ENCODE measurements at places on chromosomes 4 and X.

DNA sequence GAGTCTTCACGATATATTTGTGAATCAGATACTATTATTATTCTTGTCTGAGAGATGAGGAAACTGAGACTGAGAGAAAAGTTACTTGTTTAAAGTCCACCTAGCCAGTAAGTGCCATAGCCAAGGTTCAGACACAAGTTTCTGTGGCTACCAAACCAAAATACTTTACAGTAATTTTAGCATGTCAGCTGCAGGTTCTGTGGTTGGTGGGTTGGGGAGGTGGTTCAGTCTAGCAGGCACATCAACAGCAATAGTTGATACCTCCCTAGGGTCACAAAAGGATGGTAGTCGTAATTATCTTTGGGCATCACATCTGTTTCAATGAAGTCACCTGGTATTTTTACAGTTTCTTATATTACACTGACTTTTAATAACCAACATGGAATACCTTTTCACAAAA, 35.6 kb upstream of the EDA2R start:
- DNase-seq, result no peak

DNA sequence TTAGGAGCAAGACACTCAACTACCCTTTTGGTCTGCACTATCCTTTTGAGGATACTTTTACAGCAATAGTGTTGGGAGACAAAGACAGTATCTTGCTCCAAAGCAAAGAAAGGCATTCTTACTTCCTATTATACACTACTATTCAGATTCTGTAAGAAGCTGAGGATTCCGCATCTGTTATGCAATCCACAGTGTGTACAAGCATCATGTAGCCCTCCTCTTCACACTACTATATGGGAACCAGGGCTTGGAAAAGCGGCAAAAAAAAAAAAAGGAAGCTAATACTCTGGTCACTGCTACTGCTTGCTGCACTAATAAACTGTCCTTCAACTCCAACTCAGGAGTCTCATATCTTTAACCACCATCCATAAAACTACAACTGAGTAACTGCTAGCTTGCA, 59.1 kb downstream of the FBXW7 start:
- no peak for DNase-seq

DNA sequence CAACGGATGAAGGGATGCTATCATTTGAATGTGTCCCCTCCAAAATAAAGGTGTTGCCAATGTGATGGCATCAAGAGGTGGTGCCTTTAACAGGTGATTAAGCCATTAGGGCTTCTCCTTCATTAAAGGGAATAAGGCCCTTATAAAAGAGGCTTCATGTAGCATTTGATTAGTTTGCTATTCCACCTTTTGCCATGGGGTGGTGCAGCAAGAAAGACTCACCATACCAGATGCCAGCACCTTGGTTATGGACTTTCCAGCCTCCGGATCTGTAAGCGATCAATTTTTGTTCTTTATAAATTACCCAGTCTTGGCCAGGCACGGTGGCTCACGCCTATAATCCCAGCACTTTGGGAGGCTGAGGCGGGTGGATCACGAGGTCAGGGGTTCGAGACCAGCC, 7.9 kb upstream of the SLC25A43 start:
- no peak for DNase-seq

DNA sequence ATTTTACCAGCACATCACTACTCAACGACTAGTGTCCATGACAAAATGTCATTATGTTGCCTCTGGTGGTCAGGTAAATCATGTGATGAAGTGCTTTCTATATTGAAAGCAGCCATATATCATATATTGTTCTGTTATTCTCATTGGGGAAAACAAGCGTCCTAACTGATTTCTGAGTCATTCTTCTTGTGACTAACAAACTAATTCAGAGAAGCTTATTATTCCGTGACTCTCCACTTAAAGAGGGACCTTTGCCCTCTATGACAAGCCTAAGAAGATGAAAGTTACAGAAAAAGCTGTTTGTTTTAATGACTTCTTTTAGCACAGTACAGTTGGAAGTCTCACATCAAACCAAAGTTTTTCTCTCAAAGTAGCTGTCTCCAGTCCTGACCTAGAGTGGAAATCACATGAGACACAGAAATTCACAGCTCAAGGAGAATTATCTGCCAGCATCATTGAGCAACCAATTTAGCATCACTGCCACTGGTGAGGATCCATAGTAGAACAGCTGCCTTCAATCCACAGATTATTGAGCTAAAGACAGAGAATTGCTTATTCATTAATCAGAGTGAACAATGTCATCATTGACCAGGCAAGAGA, 36.4 kb downstream of the ASB9 start:
- no peak for DNase-seq

DNA sequence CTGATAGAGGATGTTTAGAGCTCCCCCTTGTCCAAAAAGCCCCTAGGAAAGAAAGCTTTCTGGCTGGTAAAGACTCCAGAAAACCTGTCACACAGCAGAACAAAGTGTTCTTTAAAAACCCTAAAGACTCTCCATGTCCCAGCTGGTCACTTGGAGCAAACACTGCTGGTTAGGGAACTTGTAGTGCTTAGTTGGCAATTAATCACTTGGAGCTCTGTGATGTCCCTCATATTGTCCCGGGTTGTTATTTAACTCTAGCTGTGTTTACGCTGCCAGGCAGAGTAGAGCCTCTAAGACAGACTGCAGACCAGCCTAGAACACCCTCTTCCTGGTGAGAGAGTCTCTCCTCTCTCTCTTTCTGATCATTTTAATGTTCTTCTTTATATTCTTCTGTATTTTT, 267.3 kb downstream of the BCOR start:
- no peak for DNase-seq

GRCh38 chr4:40255393-40256281, 58.8 kb downstream of the RHOH start:
- no peak for DNase-seq
